Stimulated activated CD8-positive, alpha-beta memory T cell treated with anti-CD3 and anti-CD28 coated beads, Interleukin-4, amount 100 ng/mL, for 4 hours (primary cell): ENCODE measurements at places on chromosomes 4 and X.
A peak's percentile ranks its signal among the peaks of the same experiment; 100 is the strongest.

GRCh38 chr4:168553714-168554370, 57.0 kb downstream of the PALLD start:
- no peak for DNase-seq

- DNase-seq: no peak
Measured at GRCh38 chr4:78766026-78766425, 10.1 kb upstream of the BMP2K start.

DNA sequence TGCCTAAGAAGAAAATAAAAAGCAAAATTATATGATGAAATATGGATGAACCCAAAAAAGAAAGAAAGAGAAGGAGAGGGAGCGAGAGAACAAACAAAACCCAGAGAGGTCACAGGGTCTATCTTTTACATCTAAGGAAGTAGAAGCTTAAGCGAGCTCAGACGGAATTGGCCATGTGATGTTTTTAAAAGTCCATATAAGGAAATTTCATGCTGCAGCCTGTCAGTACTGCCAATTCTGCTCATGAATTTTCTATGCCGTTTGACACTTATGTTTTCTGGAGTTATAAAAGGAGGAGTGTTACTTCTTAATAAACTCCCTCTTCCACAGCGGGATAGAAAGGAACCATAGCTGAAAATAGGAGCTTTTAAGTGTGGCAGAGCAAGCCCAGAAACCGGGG, 32.9 kb upstream of the DCX start:
- no peak for DNase-seq

- no peak for DNase-seq
Measured at GRCh38 chr4:150130933-150131332, 52.7 kb downstream of the DCLK2 start.

DNA sequence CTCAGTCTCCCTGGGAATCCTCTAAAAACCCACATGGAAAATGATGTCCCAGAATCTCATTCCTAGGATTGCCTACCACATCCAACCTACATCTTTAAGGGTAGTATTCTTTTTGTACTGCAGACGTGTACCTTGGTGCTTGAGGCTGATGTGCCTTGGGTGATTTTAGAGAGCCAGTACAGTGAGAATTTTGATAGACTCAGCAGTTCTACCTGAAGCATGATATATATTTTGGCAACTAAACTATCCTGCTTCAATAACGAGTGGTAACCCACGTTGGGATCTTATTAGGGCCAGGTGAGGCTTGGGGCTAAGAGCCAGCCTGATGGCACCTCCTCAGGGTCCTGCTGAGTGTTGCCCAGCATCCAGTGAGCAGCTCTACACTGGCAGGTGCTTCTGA, 140.4 kb downstream of the ZNF518B start:
- DNase-seq: no peak

DNA sequence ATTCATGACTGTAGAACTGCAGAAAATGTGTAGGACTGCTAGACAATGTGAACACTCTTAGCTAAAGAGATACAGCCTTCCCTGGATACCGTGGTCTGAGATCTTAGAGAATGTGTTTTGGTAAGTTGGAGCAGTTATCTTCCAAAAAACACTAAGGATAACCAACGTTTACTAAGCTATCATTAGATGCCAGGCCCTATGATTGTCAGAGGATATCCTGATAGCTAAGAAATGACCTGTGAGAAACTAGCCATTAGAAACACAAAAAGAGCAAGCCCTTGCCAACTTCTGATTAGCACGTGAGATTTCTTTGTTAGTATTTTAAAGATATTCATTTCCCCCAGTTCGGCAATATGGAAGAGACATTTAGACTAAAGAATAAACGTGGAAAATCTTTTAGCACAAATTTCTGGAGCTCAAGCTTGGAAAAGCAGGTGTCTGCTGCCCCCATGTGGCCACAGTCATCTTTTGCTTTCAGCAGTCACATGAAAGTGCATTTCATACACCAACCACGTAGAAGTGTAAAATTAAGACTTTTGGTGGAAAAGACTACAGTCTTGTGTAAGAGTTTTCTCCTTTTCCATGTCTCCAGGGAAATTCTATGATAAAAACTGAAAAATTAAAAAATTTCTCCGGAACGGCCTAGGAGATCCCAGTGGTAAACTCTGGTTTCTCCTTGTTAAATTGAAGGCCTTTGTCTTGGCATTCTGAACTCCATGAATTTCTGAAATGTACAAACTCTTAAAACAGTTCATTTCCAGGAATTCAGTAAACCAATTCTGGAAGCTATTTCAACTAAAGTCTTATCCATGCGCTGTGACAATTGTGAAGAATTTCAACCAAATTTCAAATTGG, 136.4 kb downstream of the ZNF674 start:
- DNase-seq: peak; percentile 24

- no peak for DNase-seq
Measured at GRCh38 chr4:100843910-100844309, 326.1 kb upstream of the EMCN start.

DNA sequence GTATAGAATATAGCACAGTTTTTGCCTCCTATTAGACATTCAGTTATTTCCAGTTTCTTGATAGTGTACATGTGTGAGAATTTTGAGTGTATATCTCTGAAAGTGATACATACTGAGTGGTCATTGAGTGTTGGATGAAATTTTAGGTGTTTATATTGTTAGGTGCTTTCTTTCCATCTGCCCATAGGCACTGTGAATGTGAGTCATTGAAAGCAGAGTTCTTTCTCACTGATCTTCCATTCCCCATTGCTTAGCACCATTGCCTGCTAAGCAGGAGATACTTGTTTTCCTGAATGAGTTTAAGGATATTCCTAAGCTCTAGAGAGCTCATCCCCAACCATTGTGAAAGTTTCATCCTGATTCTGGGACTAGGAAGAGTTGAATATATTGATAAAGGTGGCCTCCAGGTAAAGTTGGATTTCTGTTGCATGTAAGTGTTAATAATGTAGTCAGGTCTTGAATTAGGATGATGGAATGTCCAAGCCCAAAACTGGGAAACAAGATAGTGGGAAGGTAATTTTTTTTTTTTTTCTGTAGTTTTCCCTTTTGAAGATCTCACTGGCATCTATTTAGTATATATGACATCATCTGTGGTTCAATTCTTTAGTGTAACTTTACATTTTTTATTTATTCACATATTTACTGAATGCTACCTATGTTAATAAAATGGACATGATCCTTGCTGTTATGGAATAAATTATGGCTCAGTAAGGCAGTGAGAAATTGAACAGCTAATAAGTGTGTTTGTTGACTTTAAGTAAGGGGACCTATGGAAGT, 22.1 kb downstream of the UBE2K start:
- no peak for DNase-seq

DNA sequence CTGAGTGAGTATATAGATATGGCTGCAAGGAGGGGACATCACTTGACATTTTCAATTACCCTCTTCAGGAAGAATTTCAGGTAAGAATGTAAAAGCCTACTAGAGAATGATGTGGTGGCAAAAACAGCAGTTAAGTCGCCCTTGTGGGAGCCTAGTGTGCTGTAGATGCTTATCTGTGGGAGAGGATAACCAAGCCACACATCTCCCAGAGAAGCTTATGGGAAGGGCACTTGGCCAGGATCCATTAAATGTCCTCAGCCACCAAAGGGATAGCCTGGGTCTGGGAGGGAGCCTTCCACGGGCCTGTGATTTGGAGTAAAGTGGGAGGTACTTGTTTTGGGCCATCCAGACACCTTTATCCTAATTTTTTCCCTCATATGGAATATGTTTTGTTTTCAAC, 41.3 kb upstream of the BCLAF3 start:
- DNase-seq: no peak
